ENCODE measurements at places on chromosomes 12 and 14. TPM values are rescaled to one million over a fixed set of nuclear protein-coding genes. Genes with fewer than 3 reads are reported as not detected.

Gene KERA
- total RNA-seq: not detected

Gene CLEC4D
- total RNA-seq: not detected

Gene CIT
- 12.3 TPM for total RNA-seq

Gene RDH16
- total RNA-seq: 0.13 TPM

Gene RNF212B
- not detected for total RNA-seq

Gene FLRT2
- total RNA-seq: 7.9 TPM

Gene C14orf39
- not detected for total RNA-seq

Gene ATP6V1D
- 107 TPM for total RNA-seq

Gene CMA1
- not detected for total RNA-seq

Gene LYZ
- not detected for total RNA-seq

Gene RESF1
- total RNA-seq: 25.0 TPM

Gene USP15
- 49.0 TPM for total RNA-seq

Gene MANSC4
- total RNA-seq: not detected
